Glutamatergic neuron (in vitro differentiated cells): ENCODE measurements at places on chromosomes 6 and 20.
A peak's percentile ranks its signal among the peaks of the same experiment; 100 is the strongest.

- no peak for DNase-seq
These were observed 1.4 kb downstream of the LTA start for GRCh38 chr6:31573239-31574105.

- no peak for DNase-seq
These were observed 289.5 kb downstream of the ESR1 start for GRCh38 chr6:152096863-152097496.

DNA sequence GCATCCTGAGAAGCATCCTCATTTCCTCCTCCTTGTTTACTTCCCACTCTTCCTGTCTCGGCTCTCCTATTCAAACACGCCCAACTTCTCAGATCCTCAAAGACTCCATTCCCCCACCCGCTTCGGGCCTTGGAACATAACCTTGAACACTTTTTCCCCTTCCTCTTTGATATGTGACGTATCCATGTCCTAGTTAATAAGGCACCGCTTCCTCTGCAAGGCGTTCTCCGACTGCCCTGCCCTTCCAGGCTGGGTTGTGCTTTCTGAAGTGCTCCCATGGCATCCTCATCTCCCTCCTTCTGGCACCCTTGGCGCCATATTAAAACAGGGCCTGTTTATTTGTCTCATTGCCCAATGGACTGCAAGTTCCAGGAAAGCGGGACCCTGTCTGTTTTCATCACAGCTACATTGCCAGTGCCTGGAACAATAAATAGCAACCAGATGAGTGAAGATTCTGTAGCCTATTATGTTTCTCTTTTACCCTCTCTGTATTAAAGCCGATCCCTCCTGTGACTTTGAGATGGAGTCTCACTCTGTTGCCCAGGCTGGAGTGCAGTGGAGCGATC is 115.3 kb upstream of the TRAF3IP2 start:
- DNase-seq: no peak

GRCh38 chr6:7978736-7979135 is 68.1 kb upstream of the TXNDC5 start:
- no peak for DNase-seq

DNA sequence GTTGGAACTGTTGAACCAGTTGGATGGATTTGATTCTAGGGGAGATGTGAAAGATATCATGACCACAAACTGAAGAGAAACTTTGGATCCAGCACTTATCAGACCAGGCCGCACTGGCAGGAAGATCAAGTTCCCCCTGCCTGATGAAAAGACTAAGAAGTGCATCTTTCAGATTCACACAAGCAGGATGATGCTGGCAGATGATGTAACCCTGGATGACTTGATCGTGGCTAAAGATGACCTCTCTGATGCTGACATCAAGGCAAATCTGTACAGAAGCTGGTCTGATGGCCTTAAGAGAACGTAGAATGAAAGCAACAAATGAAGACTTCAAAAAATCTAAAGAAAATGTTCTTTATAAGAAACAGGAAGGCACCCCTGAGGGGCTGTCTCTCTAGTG is 72.8 kb upstream of the CDYL start:
- DNase-seq: no peak

DNA sequence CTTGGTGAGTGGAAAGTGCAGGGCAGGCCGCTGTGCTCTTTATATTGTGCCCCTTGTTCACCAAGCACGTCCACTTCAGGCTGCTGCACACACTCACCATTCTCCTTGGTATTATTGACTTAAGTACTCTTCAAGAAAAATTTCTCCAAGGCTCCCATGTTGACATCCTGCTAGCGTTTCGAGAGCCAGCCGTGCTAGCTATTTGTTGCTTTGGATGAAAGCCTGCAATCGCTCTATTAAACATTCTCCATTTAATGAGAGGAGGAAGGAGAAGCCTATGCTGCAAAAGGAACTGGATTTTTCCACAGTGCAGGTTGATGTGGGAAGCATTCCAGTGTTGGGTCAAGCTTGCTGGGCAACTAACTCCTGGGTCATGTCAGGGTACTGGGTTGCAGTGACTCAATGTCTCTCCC is 113.5 kb downstream of the CD83 start:
- DNase-seq: no peak

- DNase-seq: no peak
These were observed 3.6 kb upstream of the HINT3 start for GRCh38 chr6:125952764-125953501.

DNA sequence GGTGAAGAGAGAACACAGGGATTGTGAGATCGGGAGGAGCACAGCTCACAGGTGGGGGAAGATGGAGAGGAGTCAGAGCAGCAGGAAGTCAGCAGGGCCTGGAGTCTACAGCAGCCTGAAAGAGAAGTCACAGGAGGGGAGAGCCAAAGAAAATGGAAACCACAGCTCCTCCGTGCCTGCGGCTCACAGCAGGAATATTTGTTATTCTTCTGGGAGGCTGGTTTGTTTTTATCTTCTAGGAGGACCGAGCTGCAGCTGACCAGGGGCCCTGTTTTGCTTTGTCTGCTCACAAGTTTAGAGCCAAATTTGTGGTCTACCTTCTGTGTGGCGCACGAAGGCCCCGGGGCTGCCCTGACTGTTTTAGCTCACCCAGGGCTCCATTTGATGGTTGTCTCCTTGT is 81.8 kb downstream of the CLIC5 start:
- DNase-seq: no peak

GRCh38 chr20:44073011-44073674 is 113.8 kb downstream of the JPH2 start:
- DNase-seq: no peak

GRCh38 chr6:22589118-22589517 is 19.8 kb downstream of the HDGFL1 start:
- no peak for DNase-seq

- DNase-seq: no peak
These were observed 11.0 kb downstream of the TSPYL1 start for GRCh38 chr6:116268589-116269293.

- DNase-seq: no peak
These were observed 13.1 kb upstream of the TCP11 start for GRCh38 chr6:35154262-35154661.

DNA sequence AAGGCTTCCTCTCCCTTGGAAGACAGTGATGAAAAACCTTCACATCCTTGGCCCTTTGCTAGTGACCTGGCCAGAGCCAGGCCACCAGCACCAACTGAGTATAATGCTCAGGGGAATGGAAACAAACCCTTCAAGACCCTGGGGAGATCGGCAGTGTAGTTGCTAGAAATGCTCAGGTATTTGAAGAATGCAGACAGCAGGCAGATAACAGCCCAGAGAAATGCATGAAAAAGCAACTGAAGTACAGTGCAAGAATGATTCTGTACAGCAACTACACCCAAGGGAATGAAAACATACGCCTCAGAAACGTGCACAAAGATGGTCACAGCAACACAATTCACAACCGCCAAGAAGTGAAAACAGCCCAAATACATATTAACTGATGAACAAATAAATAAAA is 41.1 kb downstream of the PPP1R3G start:
- DNase-seq: no peak

- DNase-seq: no peak
These were observed 63.8 kb upstream of the CLDN20 start for GRCh38 chr6:155200012-155200411.

- no peak for DNase-seq
These were observed 18.4 kb upstream of the ULBP3 start for GRCh38 chr6:150087336-150087735.

DNA sequence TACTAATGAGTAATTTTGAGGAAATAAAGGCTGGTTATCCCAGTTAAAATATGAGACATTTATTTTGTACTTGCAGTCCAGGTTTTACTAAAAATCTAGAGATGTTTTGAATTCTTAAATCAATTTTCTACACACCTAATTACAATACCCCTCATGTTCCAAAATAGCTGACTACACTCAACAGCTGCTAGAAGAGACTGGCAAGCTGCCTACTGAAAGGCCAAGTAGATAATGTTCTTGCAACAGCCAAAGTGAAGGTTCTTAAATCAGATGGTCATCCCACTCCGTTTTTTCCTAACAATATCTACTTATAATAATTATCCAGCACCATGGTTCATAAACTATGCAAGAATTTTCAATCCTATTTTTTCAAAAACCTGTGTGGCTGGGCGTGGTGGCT is 69.0 kb downstream of the DTNBP1 start:
- DNase-seq: no peak

GRCh38 chr6:161507375-161507774 is 233.5 kb upstream of the AGPAT4 start:
- no peak for DNase-seq

DNA sequence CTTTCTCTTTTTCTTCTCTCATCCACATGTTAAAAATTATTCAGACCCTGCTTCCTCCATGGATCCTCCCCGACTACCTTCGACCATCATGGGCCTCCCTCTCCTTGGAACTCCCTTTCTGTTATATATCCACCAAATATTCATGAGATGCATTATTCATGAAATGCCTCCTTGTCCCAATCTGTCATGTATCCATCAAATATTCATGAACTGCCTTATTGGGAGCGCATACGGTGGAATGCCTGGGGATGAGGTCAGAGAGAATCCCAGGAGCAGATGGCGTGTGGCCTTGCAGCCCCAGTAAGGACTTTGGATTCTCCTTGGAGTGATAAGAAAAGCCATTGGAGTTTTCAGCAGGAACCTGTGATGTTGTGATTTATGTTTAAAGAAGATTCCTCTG is 97.0 kb downstream of the NRN1 start:
- DNase-seq: peak; percentile 72

GRCh38 chr6:38517005-38517404 is 122.7 kb downstream of the BTBD9 start:
- no peak for DNase-seq

- no peak for DNase-seq
These were observed 309.9 kb upstream of the OPRM1 start for GRCh38 chr6:153729189-153729588.

DNA sequence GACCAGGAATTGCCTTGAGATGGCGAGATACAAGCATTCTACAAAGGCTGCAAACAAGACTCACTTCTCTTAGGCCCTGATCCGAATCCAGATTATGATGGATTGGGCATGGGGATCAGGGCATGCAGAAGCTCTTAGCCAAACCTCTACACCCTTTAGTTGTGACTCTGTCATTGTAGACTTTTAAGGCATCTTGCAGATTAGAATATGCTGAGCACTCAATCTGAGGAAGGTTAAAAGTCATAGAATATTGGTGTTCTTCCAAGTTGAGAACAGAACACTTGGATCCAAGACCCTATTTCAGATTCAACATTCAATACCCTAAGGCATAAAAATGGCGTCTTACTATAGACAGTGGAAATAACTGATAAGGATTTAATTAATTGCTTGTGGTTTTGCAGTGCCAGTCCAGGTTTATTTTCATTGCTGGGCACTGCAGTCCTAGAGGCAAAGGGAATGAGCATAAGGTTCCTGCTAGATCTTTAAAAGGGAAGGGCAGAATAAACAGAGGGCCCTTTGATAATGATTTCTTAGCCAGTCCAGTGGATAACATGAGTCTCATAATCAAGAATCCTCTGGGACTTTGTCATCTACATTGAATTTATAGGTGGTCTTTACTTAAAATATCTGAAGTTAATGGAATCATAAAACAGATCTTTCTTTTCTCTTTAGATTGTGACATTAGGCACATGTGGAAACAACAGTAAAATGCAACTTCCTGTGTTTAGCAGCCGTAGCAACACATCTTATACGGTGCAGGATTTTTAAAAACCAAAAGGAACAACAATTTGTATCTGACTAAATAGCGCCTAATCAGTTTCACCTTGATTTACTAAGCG is 17.6 kb downstream of the PHACTR2 start:
- DNase-seq: no peak

DNA sequence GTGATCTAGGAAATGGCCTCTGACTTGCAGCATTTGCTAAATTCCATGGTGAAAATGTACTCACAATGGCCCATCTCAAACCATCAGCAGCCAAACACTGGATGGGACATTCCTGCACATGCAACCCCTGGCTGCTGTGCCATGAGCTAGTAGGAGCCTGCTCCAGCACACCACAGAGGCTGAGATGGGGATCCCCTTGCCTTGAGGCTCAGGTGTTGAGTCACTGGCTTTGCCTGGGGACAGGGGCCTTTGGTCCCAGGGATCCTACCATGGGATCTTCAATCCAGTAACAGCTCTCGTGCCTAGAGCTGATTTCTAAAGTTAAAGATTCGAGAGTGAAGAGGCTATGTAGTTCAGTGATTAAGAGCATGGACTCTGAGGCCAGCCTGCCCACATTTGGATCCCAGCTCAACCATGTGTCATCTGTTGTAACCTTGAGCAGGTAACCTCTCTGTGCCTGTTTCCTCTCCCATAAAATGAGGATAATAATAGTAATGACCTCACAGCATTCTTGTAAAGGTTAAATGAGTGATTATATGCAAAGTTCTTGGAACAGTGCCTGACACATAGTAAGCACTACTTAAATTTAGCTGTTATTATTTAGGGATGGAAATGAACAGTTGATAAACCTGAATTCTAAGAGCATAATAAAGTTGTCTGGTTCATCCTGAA is 16.4 kb downstream of the FOXQ1 start:
- DNase-seq: no peak

- no peak for DNase-seq
These were observed 474.2 kb downstream of the KIF16B start for GRCh38 chr20:16098890-16099639.

- no peak for DNase-seq
These were observed 13.8 kb upstream of the IYD start for GRCh38 chr6:150354754-150355571.
